ENCODE measurements at places on chromosomes 11 and 22.
A peak's percentile ranks its signal among the peaks of the same experiment; 100 is the strongest.

DNA sequence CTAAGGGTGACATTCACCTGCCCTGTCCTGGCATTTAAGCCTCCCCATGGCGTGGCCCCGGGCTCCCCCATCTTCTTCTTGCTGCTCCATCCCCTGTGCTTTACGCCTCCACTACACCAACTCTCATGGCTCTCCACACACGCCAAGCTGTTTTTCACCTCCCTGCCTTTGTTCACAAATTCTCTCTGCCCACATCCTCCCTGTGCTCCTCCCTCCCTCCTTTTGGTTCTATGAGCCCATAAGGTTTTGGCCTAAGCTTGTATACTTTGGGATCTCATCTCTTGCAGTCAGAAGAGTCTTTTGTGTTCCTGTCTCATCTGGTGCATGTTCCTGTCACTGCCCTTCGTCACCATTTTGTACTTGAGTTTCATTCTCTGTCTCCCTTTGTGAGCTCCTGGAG lies 4.6 kb upstream of the DNAL4 start:
- DNase-seq, result no peak

- no peak for DNase-seq
Measured at GRCh38 chr11:131938351-131938751, 567.9 kb downstream of the NTM start.

DNA sequence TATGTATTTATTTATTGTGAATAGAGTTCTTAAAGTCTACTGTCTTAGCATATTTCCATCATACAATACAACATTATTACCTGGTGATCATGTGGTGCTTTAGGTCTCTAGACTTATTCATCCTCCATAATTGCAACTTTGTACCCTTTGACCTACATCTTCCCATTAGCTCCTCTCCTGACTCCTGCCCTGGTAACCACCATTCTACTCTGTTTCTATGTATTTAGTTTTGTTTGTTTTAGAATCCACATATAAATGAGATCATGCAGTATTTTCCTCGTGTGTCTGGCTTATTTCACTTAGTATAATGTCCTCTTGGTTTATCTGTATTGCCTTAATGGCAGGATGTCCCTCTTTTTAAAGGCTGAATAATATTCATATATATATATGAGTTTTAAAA lies 22.7 kb downstream of the NCAM1 start:
- no peak for DNase-seq

DNA sequence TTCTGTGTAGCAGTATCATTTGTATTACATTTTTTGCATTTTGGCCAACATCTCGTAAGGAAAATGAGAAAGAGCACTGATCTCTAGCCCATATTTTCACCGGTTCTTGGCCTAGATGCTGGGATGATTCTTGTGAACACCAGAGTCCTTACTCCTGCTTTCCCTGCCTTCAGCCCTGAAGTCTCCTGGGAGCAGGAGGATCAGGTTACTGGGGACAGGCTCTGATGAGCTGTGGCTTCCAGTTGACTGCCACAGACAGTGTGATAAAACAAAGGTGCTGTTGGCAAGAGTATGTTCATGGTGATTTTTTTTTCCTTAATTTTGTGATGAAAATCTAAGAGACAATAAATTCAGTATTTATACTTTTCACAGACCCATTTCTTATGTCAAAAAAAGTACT lies 34.2 kb upstream of the ADSL start:
- DNase-seq, result no peak

DNA sequence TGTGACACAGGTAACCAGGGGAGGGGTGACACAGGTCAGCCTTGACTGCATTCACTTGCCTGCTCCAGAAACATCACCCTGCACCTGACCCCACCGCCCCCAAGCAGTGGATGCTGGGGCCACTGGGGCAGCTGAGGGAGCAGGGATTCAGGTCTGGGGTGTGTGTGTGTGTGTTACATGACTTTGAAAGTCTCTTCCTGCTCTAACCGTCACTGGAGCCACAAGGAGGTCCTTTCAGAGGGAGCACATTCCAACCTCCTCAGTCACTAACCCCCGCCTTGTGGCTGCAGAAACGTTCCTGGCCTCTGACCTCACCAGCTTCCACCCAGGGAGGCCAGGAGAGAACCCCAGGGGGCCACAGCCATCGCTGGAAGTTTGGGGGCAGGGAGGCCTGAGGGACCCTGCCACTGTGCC lies 2.9 kb upstream of the FOSL1 start:
- DNase-seq, result no peak

- no peak for DNase-seq
Measured at GRCh38 chr11:95884802-95885201, 39.1 kb downstream of the MTMR2 start.

- no peak for DNase-seq
Measured at GRCh38 chr11:122494221-122494620, 161.3 kb upstream of the UBASH3B start.

DNA sequence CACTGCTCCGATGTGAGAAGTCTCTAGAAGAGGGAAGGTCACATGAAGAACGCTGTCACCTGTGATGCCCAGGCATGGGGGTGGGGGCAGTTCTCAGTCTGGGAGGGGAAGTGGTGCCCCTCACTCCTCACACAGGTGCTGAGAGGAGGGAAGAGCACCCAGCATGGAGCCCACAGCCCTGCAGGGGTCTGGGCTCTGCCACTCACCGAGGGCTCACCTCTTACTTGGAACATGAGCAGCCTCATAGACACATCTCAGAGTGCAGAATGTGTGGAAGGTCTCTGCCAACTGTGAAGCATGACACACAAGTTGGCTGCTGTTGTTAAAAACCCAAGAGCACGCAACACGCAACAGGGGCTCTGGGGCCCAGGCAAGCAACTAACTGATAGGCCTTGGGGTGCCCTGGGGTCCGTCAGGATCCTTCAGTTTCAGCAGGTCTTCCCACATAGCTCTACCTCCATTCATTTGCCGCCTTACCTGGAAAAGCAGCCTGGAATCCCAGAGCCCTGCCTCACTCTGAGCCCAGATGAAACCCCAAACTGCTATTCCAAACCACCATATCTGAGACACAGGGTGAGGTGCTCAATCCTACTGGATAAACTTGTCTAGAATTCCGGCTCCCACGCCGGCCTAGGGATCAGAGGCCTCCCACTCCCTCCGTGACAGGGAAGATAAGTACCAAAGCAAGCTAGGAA lies 17.5 kb upstream of the TMPRSS4 start:
- no peak for DNase-seq

- DNase-seq, result no peak
Measured at GRCh38 chr11:57643802-57644201, 5.9 kb downstream of the YPEL4 start.

DNA sequence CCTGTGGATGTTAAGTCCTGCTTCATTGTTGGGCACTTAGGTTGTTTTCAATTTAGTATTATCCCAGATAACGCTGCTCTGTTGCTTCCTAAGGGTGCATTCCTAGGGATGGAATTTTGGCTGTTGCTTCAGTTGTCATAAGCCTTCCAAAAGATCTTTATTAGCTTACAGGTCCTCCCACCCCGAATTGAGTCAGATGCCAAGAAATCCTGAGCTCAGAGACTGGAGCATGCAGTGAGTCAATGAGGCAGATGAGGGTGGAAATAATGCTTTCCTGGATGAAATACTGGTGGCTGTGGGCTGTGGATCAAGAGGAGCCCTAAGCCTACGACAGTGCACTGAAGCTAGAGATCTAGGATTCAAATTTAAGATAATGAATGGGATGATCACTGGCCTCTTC lies 10.7 kb upstream of the IL18BP start:
- no peak for DNase-seq

DNA sequence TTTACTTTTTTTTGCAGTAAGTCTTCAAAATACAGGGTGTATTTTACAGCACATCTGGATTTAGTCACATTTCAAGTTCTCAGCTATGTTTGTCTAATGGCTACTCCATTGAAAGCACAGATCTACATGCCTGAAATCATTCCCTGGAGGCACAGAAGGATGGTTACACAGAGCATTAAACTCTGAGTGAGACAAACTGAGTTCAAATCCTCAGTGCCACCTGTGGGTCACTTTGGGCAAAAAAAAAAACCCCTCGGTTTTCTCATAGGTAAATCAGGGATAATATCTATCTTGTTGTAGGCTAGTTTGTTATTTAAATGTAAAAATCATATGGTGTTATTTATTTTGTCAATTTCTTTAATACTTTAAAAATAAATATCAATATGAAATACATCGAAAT lies 7.7 kb downstream of the ANKRD49 start:
- no peak for DNase-seq

DNA sequence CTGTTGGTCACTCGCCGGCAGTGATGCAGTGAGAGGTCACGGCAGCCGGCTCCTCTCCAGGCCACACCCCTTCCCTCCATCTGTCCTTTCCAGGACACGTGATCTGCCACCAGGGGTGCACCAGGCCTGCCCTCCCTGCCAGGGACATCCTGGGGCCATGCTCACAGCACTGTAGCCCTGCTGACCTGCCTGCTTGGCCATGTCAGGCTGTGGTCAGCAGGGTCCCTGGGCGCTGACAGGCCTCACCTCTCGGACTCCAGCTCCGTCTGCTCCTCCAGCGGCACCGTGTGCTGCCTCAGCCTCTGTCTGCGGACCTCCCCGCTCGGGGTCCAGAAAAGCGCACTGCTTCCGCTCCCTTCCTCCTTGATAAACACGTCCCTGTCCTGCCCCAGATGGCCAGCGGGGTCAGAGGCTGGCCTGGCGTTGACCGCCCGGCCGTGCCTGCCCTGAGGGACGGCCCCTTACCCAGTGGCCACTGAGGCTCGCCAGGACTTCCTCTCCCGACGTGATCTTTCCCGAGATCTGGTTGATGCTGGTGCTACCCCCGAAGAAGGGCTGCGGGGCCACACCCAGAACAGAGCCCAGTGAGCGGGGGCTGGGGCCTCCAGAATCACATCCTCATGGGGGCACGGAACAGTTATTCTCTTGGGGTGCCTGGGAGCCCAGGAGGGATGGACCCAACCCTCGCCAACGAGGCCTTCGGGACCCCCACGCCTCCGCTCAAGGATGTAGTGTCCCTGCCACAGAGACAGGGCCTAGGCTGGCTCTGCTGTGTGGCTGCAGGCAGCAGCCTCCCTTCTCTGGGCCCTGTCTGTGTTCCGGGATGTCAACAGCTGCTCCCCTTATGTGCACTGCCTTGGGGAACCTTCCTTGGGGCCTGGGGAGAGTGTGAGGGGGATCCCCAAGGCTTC lies 36.3 kb upstream of the CARS1 start:
- DNase-seq, result no peak

- DNase-seq, result no peak
Measured at GRCh38 chr22:20953668-20954500, 13.2 kb upstream of the AIFM3 start.

- DNase-seq, result peak; percentile 70
Measured at GRCh38 chr11:129895126-129896041, at the start of gene NFRKB. NFRKB (minus strand) TSS chr11:129895578; CDS start chr11:129892849, 2,729 bp downstream.

- no peak for DNase-seq
Measured at GRCh38 chr22:28395920-28396753, 283.5 kb downstream of the TTC28 start.

DNA sequence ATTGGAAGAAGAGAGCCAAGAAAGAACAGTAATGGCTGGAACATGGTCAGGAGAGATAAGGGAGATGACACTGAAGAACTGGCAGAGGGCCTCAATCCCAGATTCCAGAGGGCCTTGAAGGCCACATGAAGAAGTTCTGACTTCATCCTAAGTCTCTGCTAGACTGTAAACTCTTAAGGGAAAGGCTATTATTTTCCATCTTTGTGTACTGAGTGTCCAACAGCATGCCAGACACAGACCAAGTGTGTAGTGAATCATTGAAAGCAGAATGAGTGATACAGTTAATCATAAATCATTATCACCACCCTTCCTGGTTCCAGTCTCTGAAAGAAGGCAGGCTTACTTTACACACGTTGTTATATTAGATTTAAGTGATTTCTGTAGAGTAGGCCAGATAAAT lies 185.3 kb upstream of the C11orf87 start:
- no peak for DNase-seq

- no peak for DNase-seq
Measured at GRCh38 chr11:44430140-44430539, 120.2 kb upstream of the ALX4 start.

- no peak for DNase-seq
Measured at GRCh38 chr22:49525360-49525759, 302.3 kb downstream of the BRD1 start.

DNA sequence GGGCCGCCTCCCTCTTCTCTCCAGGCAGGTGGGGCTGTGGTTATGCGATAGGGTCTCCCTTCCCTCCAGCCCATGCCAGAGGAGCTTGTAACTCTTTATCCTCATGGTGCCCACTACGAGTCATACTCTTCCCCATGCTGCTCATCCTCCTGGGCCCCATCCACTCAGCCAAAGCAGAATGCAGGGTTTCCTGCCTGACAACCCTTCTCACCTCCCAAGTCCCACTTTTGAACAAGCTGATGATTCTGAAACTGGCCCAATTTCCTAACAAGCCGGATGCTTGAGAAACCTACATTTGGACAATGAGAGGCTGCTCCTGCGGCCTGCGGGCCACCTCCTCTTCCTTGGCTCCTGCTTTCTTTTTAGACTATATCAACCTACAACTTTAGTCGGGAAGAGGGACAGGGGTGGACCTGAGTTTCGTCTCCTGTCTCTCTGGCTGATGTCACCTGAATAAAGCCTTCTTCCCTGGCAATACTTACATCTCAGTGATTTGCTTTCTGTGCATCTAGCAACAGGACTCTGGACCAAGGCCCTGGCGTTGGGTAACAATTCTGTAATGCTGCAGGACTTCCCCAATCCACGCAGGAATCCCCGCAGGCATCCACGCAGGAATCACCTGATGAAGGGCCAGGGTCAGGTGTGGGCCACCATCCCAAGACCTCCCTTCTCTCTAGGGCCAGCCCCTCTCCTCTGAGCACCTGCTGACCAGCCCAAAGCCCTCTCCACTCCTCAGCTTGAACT lies 1.5 kb upstream of the NDUFS8 start:
- no peak for DNase-seq

GRCh38 chr11:19458231-19458630 lies 217.5 kb upstream of the E2F8 start:
- no peak for DNase-seq

GRCh38 chr11:19366992-19367709 lies 126.4 kb upstream of the E2F8 start:
- DNase-seq, result no peak

GRCh38 chr11:1298695-1299492 lies 10.5 kb downstream of the TOLLIP start:
- no peak for DNase-seq

DNA sequence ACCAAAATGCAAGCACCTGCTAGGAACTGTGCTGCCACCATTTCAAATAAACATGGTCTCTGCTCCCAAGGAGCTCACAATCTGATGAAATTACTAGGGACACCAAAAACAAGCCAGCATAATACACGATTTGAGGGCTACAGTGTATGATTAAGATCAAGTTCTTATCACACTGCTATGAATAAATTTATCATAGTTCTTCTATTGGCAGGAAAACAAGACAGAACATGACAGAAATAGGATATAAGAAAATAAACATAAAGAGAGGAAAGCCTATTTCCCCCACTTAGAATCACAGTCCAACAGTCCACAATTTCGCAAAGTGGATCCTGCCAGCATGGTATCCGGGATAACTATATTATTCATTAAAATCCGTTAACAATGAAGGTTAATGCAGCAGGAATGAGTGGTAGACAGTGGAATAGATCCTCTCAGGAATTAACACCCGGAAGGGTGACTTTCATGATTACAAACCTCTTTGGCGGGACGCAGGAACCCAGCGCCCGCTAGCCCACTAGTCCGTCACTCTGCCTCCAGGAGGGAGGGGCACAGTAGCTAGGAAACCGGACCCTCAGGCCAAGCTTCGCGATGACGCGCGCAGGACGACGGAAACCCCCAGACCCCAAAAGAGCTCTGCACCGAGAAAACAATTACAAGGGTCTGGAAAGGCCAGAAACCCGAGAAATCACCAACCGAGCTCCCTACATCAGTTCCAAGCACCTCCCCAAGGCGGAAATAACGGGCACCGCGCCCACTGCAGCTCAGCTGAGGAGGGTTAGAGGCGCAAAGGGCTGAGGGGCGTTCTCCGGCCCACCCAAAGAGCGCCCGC lies 607 bp downstream of the CCDC82 start:
- no peak for DNase-seq

Measured in stimulated activated CD8-positive, alpha-beta memory T cell treated with anti-CD3 and anti-CD28 coated beads, Interleukin-4, amount 100 ng/mL, for 4 hours (primary cell).